ENCODE measurements at places on chromosomes 12 and 14.
A peak's percentile ranks its signal among the peaks of the same experiment; 100 is the strongest.

GRCh38 chr12:27293463-27293862 is 39.2 kb upstream of the BMAL2 start:
- no peak for DNase-seq

GRCh38 chr14:35628989-35629388 is 95.0 kb downstream of the INSM2 start:
- no peak for DNase-seq

DNA sequence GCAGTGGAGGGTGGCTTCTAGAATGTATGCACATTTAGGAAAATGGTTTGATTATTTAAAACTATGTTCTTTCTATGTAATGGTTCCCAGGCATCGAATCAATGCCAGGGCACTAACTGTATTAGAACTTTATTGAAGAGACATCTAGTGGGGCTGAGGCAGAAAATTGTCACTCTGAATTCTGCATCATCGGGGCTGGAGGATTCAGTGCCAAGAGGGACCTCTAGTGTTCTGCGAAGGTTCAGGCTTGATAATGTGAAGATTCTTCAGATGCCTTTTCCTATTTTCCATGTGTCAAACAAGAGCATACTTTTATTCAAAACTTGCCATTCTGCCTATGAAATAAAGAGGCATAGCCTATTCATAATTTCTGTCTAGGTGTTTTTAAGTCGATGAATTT is 146.3 kb downstream of the CAND1 start:
- DNase-seq: no peak

DNA sequence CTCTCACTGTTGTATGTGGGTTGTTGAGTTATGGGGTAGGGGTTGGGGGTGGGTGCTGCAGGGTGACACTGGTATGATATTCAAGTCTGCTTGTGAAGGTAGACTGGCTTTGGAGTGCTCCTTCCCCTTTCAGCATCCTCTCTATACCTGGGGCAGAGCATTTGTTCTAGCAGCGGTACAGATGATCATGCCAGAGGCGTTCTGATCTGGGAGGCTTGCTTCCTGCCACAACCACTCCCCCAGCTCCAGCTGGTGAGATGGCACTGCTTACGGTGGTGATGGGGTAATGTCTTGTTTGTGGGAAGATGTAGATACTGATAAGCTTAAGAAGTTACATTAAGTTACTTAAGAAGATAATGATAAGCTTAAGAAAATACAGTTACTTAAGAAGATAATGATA is 131.8 kb downstream of the ERC1 start:
- DNase-seq: peak; percentile 49

- DNase-seq: no peak
Measured at GRCh38 chr14:89367779-89368120, 49.3 kb downstream of the FOXN3 start.

- DNase-seq: no peak
Measured at GRCh38 chr12:122687086-122687485, 16.1 kb downstream of the HCAR2 start.

DNA sequence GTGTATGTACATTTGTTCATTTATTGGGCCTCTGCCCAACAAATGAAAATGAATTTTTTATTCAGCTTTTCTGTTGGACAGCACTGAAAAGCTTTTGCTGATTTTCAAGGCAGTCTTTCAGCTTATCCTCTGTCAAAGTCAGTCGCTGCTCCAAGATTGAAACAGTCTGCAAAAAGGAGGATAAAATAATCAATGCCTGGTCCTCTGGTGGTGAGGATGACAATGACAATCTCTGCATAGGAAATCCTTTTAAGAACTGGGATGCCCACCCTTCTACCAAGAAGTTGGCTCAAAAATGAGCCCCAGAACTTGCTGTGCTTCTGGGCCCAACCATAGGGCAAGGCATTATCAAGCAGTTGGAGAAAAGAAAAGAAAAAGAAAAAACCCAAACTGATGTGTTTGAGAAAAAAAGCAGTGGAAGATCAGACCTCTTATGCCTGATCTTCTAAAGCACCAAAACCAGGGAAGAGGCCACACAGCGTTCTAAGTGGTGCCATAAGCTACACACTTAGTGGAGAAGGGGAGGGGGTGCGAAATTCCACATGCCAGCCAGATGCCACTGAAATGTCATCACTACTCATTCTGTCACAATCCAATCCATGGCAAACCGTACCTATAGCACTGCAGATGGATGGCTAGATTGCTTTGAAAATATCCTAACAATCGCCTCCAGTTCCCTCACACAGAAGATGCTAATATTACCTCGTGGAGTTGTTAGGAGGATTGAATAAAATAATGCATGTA is 69.0 kb upstream of the DUSP6 start:
- DNase-seq: no peak

DNA sequence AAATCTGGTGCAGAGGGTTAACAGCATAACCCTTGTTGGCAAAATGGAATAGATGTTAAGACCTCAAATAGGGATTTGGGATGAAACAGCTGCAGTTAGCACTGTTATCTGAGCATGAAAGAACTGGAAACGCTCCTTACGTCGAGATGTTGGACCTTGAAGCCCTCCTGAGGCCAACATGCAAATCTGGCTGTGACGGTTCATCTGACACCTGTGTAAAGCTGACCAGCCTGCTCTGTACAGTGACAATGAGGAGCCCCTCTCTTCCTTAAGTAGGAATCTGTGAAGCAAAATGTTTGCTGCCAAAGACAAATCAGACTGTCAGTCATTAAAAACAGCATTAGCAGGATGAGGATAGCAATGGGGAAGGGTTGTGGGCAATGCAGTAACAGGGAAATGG is 36.5 kb downstream of the PAPLN start:
- DNase-seq: no peak

DNA sequence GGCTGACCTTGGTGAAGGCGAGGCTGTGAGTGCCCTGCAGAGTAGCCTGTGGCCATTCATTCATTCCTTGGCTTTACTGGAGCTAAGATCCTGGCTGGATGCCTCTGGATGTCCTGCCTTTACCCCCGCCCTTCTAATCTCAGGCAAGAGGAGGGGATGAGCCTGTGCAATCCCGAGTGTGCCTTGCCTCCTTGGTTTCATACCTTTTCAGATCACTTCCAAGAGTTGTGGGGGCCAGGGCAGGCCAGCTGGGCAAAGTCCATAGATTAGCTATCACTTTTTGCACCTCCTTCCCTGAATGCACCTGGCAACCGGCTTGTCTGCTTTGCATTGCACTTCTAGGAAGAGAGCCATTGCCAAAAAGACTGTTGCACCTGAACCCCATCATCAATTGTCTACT is 1.5 kb downstream of the VRTN start:
- no peak for DNase-seq

DNA sequence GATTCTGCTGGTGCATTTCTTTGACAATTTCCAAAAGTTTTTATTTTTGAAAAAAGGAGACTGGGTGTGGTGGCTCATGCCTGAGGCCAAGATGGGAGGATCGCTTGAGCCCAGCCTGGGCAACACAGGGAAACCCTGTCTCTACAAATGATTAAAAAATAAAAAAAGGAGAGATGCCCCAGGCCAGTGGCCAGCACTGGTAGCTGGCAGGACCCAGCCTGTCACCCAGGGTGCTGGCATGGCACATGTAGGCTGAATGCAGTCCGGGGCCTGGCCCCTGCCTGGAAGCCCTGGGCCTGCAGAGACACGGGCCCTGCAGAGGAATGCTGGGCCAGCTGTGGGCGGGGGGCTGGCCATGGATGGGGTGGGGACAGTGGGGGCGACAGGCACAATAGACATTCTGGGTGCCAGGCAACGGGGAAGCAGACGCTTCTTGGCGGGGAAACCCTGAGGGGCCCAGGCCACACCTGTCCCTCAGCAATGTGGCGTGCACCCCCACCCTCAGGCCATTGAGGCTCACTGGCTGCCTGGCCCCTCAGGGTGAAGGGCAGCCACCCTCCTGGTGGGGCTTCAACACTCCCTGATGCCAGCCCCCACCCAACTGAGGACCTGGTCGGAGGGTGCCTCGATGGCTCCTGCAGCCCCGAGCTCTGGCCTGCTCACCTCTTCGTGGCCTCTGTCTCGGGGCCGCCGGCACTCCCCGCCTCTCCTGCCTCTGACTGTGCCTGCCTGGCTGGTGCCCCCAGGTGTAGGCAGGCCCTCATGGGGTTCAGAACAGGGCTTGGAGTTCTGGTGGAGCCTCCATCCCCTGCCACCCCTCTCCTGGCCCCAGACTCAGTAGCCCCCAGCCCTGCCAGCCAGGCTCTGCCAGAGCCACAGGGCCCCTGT is 12.1 kb downstream of the TRMT61A start:
- no peak for DNase-seq

- no peak for DNase-seq
Measured at GRCh38 chr14:39023939-39024871, 78.8 kb downstream of the SEC23A start.

Data from activated gamma-delta T cell treated with Interleukin-2 at 50 U/mL for 16 hours (primary cell).